ENCODE measurements at places on chromosomes 6 and 20.

- no peaks in the 10 kb centered on the region for H3K27me3 ChIP-seq
- no peaks in the 10 kb centered on the region for H3K4me1 ChIP-seq
- no peak overlapping the region for H3K4me3 ChIP-seq
Measured at GRCh38 chr6:100664274-100665040, 199.7 kb upstream of the SIM1 start.

DNA sequence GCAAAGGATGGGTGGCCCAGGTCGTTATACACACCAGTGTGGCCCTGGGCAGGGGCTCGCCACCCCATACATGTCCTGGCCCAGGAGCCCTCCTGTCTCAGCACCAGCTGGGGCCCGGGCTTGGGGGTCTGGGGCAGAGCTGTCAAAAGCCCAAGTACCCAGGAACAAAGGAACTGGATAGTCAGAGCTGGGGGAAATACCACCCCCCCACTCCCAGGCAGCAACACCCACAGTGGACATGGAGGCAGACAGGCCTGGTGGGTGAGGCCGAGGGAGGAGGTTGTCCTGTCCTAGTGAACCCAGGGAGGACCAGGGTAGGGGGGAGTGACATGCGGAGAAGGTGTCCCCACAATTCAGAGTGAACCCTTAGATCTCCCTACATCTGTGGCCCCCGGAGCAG is 406.5 kb downstream of the CDH4 start:
- no peaks in the 10 kb centered on the region for H3K27me3 ChIP-seq
- no peaks in the 10 kb centered on the region for H3K36me3 ChIP-seq
- no peaks in the 10 kb centered on the region for H3K4me1 ChIP-seq
- H3K27ac ChIP-seq: no peak overlapping the region
- no peak for DNase-seq

GRCh38 chr6:26526928-26527327 is 11.2 kb upstream of the HMGN4 start:
- H3K27me3 ChIP-seq: no peaks in the 10 kb centered on the region
- no peaks in the 10 kb centered on the region for H3K4me1 ChIP-seq
- no peak overlapping the region for H3K27ac ChIP-seq
- H3K36me3 ChIP-seq: no peaks in the 10 kb centered on the region
- no peak for DNase-seq

DNA sequence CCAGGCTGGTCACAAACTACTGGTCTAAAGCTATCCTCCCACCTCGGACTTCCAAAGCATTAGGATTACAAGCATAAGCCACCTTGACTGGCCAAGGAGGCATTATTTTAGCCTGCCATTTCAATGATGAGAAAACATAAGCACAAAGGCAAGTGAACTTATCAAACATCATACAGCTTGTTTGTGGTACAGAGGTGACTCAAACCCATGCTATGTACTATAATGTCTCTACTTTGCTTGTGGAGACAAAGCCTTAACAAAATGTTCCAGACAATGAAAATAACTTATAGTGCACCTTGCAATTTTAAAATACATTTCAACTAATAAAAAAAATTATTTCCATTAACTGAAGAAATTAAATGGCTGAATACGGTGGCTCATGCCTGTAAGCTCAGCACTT is 26.2 kb downstream of the HDAC2 start:
- DNase-seq: no peak
- H3K27me3 ChIP-seq: no peaks in the 10 kb centered on the region
- no peak overlapping the region for H3K4me3 ChIP-seq
- no peaks in the 10 kb centered on the region for H3K4me1 ChIP-seq

- no peak for DNase-seq
- H3K27ac ChIP-seq: no peak overlapping the region
- no peaks in the 10 kb centered on the region for H3K4me1 ChIP-seq
- H3K4me3 ChIP-seq: no peak overlapping the region
- no peaks in the 10 kb centered on the region for H3K27me3 ChIP-seq
- no peaks in the 10 kb centered on the region for H3K36me3 ChIP-seq
Measured at GRCh38 chr6:149128489-149129145, 188.9 kb upstream of the TAB2 start.

DNA sequence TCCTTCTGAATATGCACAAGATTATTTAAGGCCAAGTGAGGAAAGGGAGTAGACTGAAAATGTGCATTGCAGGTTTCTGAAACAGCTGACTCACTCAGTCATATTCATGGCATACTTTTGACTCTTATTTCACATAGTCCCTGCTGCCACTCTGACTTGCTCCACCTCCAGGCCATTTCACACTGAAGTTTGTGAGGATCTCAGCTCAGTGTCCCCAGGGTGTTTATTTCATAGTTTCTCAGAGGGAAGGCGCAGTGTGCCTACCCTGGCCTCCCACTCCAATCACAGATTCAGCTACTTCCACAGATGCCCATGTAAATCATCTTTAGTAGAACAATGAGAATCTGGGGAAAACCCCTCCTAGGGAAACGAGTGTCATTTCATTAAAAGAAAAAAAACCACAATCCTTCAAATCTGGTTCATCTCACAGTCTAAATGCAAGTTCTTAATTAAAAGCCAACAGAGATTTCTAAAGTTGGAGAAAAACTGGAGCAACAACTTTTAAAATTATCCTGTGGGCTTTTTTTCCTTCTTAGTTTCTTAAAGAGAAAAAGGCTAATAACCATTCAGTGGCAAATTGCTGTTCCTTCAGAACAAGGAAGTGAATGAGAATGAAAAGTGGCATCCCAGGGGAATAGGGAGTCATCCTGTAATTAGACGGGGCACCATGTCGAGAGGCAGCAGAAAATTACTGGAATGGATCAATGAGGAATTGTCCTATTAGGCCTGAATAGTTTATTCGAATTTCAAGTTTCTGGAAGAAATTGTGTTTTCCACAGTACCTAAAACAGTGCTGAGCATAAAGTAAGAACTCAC is 133.6 kb downstream of the TFAP2B start:
- no peak overlapping the region for H3K27ac ChIP-seq
- no peaks in the 10 kb centered on the region for H3K4me1 ChIP-seq
- no peak overlapping the region for H3K4me3 ChIP-seq

Measured in tibial nerve (tissue), 4 donors.